ENCODE measurements at places on chromosomes 1 and 21.

DNA sequence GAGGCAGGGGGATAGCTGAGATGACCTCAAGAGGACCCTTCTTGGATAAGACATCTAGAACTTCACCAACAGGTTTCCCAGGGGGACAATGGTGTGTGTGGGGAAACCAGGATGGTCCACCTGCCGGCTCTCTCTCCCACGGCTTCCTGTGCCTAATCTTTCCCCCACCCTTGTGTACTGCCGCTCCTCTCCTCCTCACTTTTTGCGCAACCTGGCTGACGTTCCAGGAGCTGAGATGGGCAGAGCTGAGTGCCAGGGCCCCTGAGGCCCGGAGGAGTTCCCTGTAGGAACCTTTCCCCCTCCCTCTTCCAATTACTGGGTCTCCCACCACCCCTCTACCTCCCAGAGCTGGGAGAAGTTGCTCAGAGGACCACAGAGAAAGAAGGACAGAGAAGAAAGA, 6.9 kb downstream of the SLC26A9 start:
- DNase-seq, result no peak

DNA sequence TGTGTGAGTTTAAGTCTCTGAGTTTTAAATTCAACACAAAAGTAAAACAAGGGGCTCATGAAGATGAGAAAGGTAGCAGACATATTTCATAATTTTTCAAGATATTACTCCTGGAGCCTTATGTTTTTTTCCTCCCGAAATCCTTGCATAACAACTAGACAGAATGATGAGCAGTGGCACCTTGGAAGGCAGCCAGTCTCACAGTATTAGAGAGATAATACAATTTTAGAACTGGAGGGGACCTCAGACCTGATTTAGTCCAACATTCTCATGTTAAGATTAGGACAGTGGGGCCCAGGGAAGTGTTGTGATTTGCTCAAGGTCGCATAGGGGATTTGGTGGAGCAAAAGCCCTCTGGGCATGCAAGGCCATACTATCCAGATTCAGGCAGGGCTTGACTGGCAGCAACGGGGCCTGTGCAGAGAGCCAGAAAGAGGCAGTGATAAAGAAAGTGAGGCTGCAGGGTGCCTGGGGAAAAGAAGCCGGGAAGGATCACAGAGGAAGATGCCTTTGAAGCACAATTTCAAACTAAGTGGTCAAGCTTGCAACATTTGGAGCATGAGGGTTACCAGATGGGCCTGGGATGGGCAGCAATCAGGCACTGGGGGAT, 31.4 kb upstream of the BCL9 start:
- no peak for DNase-seq

GRCh38 chr1:115373305-115373704, 35.3 kb upstream of the NGF start:
- DNase-seq, result no peak

GRCh38 chr1:59641836-59642235, 172.9 kb upstream of the HOOK1 start:
- DNase-seq, result no peak

- no peak for DNase-seq
Measured at GRCh38 chr1:218330043-218330623, 15.0 kb upstream of the TGFB2 start.

Measured in activated naive CD8-positive, alpha-beta T cell treated with anti-CD3 and anti-CD28 coated beads, Interleukin-2, amount 50 U/mL, for 16 hours (primary cell).